HT1080 (cell line): ENCODE measurements at places on chromosomes 1 and 21. TPM values are rescaled to one million over a fixed set of nuclear protein-coding genes. Genes with fewer than 3 reads are reported as not detected.

The F3 gene
- 24.7 and 44.0 TPM in 2 replicates for total RNA-seq

The LRRC47 gene
- total RNA-seq = 46.2 and 59.1 TPM in 2 replicates

The C21orf58 gene
- 11.5 and 16.4 TPM in 2 replicates for total RNA-seq

The CYP4A22 gene
- not detected in 2 replicates for total RNA-seq

The AGT gene
- total RNA-seq = 0.10 and 0.40 TPM in 2 replicates

The SLC1A7 gene
- total RNA-seq = not detected in 2 replicates

The GNAT2 gene
- 0.13 and 0.43 TPM in 2 replicates for total RNA-seq

The GPR37L1 gene
- total RNA-seq = not detected in 2 replicates

The C8A gene
- not detected in 2 replicates for total RNA-seq

The TYW3 gene
- total RNA-seq = 23.7 and 24.1 TPM in 2 replicates

The TMEM35B gene
- total RNA-seq = 22.1 and 31.2 TPM in 2 replicates

The RNF186 gene
- not detected in 2 replicates for total RNA-seq

The ANGPTL3 gene
- total RNA-seq = not detected in 2 replicates

The SHISA4 gene
- total RNA-seq = 7.0 and 10.9 TPM in 2 replicates

The ATP6V1G3 gene
- not detected in 2 replicates for total RNA-seq

The SELL gene
- 0.27 TPM in 1 of 2 replicates, not detected in the other for total RNA-seq

The PROK1 gene
- not detected in 2 replicates for total RNA-seq

The LEMD1 gene
- total RNA-seq = not detected in 2 replicates
